MV-4-11 (cell line): ENCODE measurements at places on chromosomes 12 and 14.

- no peak for DNase-seq
Measured at GRCh38 chr14:38056270-38056669, 151.4 kb upstream of the SSTR1 start.

DNA sequence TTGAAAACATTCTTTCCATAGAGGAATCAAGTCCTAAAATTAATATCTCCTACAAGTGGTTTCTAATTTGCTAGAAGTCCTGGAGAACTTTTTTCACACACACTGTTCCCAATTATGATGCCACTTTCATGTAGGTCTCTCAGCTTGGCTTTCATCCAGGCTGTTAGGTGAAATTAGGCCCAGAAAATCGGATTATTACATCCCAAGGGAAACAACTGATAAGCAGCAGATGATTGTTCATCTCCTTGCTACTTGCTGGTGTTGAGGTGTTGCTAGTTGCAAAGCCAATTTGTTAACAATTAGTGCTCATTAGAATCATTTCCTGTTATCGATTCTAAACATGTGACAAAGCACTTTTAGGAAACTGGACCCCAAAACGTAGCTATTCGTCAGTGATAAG, 248.0 kb downstream of the PDZRN4 start:
- no peak for DNase-seq

DNA sequence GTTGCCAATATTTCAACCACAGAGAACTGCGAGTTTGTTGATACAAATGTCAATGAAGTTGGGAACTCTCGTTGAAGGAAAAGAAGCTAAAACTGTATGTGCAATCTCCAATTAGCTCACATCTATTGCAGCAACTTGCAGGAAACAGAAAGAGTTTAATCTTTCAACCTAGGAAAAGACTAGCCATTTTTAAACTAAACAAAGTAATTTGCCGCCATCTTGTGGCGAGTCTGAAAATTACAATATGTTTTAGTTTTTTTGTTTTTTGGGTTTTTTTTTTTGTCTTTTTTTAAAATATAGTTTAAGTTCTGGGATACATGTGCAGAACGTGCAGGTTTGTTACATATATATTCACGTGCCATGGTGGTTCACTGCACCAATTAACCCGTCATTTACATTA, 131.2 kb upstream of the FOXG1 start:
- peak; percentile 21 for DNase-seq

DNA sequence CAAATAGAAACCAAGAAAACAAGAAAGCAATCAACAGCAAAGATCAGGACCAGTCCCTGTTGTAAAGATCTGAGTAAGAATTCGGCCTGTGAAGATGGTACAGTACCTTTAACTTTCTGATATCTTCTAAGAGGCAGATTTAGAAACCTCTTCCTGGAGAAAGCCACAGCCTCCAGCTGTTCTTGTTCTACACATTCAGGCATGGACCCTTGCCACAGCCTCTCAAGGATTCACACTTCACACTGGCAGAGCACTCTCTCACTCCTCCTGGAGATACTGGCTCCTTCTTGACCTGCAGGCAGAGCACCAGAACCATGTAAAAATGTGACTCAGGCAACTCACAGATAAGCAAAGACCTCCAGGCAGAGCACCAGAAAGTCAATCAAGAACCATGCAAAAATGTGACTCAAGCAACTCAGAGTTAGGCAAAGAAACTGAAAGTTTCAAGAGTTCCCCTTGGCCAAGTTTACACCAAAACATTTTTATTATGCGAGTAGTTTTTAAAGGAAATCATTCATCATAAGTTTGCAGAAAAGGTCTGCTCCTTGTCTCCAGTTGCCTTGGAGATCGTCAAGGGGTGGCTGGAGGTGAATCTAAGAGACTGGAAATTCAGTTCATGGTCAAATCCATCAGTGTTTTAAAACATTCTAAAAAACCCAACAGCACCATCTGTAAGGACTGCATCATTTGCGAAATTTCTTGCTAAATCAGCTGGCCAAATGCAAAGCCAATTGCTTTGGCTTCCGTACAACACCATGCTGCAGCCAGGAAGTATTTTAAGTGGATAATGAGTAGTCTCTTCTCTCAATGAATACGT, 119.3 kb upstream of the MDM1 start:
- DNase-seq, result peak; percentile 75

DNA sequence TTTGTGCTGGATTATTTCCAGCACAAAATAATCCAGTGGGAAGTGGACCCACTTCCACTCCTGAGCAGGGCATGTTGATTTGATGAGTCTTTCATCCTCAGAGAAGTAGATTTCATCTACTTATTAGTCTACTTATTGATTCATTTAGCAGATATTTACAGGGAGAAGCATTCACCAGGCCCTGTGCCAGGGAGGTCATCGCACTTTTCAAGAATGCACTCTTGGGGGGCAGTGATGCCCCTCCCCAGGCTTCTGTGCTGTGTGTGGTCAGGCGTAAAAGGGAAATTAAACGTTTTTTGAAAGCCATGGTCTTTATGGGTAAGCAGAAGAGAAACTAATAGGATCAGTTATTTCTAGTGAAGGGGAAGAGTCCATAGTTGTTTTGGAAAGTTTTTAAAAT, 610.7 kb upstream of the TMEM132C start:
- no peak for DNase-seq

DNA sequence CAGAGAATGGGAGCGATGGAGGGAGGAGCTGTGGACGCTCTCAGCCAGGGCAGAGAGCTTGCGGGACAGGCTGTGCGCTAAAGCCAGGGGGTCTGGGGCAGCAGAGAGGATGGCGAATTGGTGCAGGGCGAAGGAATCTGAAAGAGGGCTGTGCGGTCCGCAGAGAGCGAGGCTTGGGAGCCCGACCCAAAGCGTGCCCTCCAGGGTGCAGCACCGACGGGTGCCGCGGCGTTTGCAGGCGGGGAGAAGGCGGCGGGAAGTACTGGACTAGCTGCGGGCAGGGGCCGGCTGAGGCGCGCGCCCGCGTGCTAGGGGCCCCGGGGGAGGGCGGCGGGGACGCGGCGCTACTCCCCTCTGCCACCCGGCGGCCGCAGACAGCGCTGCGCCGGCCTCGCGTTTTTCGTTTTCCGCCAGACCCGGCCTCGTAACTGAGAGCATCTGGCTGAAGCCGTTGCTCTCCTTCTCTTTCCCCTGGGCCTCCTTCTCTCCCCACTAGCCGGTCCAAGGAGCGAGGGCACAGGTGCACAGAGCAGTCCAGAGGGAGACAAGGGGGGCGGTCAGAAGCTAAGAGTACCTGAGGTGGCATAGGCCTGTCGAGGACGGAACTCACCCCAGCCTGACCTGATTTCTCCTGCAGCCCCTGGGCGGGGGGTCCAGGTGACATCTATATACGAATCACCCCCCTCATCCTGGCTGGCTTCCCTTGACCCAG, 24.9 kb downstream of the SLC6A12 start:
- DNase-seq, result peak; percentile 47

- DNase-seq, result no peak
Measured at GRCh38 chr14:91681118-91681517, 50.8 kb downstream of the CATSPERB start.

GRCh38 chr14:57487771-57488170, 5.9 kb downstream of the CCDC198 start:
- DNase-seq, result no peak

- DNase-seq, result no peak
Measured at GRCh38 chr12:98901189-98901588, 256.1 kb downstream of the APAF1 start.

- DNase-seq, result peak; percentile 65
Measured at GRCh38 chr14:94163796-94164195, 10.3 kb upstream of the PPP4R4 start.

DNA sequence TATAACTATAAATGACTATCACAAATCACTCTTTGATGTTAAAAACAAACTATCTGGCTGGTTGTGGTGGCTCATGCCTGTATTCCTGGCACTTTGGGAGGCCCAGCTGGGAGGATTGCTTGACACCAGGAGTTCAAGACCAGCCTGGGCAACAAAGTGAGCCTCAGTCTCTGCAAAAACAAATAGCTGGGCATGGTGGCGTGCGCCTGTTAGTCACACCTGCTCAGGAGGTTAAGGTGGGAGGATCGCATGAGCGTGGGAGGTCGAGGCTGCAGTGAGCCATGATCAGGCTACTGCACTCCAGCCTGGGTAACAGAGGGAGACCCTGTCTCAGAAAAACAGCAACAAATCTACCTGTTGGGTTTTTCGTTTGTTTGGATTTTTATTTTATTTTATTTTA, 5.4 kb downstream of the TXNRD1 start:
- DNase-seq, result no peak

DNA sequence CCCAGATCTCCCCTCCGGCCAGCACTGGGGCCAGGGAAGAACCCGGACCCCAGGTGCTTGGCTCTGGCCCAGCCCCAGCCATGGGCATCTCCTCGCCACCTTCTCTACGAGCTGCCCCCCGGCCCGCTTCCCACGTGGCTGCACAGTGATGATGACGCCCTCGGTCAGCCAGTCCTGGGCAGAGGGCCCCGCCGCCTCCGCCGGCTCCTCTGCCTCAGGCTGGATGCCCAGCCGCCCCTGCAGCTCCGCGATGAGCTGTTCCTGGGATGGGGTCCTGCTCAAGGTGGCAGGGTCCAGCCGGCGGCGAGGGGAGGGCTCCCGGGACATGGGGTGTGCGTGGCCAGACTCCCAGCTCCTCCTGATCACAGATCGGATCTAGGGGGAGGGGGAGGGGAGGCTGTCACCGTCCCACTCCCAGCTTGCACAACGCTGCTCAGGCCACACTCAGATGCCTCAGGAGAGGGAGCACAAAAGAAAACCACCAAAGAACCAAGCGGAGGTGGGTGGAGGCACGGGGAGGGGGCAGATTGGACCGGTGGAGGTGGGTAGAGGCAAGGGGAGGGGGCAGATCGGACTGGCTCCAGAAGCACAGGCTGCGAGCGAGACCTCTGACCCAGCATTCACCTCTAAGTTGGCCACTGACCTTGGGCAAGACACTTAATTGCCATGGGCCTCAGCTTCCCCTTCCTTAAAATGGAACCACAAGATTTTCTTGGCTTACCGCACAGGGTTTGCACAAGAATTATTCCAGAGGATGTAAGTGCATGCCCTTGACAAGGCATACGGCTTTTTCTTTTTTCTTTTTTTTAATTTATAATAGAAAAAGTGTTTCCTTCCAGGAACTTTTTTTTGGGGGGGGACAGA, 16.1 kb upstream of the RPLP0 start:
- peak; percentile 90 for DNase-seq

GRCh38 chr12:16984484-16984883, 378.5 kb upstream of the LMO3 start:
- peak; percentile 87 for DNase-seq

- peak; percentile 47 for DNase-seq
Measured at GRCh38 chr12:6563448-6564050, 4.5 kb downstream of the NOP2 start.
